ENCODE measurements at places on chromosomes 12 and 14. TPM values are rescaled to one million over a fixed set of nuclear protein-coding genes. Genes with fewer than 3 reads are reported as not detected.

The ESYT1 gene
- total RNA-seq = 32.2 TPM

The RNASE7 gene
- not detected for total RNA-seq

The SLC5A8 gene
- total RNA-seq = 3.1 TPM

The MLEC gene
- total RNA-seq = 46.8 TPM

The OASL gene
- total RNA-seq = 0.18 TPM

The ITGB7 gene
- total RNA-seq = not detected

The SRGAP1 gene
- total RNA-seq = 39.0 TPM

The SCN8A gene
- total RNA-seq = 80.3 TPM

The MSRB3 gene
- total RNA-seq = 7.0 TPM

The SERPINA5 gene
- 0.36 TPM for total RNA-seq

The IL26 gene
- total RNA-seq = not detected

The MDGA2 gene
- 34.9 TPM for total RNA-seq

The BCL2L14 gene
- total RNA-seq = not detected

DNA sequence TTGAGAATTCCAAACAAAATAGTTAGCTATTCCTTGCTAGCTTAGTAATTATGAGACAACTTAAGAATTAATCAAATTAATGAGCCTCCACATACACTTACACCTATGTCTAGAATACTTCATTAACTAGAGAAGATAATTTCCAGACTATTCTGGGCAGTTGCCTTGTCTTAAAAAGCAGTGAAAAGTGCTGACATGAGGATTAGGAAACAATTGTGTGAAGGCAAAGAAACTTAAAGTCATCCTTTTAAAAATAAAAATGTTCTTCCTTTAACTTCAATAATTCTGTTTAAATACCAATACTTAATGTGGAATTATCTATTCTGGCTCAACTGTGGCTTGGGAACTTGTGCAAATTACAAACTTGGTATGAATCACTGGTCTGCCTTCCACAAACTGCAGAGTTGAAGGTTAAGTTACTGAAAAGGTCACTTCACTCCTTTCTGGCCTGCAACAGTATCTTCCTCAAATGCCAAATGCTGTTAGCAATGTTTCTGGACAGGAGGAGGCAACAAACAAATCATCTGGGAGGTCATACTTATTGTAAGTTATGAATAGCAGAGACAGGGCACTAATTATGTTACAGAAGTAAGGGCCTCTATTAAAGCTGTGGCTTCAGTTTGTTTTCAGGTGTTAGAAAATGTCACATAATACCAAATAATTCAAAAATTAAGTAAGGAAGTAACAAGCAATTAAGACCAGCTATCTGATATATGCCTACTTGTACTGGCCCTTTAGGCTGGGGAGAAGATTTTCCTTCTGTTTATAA is 19.2 kb downstream of the PPTC7 start:
- DNase-seq = no peak

DNA sequence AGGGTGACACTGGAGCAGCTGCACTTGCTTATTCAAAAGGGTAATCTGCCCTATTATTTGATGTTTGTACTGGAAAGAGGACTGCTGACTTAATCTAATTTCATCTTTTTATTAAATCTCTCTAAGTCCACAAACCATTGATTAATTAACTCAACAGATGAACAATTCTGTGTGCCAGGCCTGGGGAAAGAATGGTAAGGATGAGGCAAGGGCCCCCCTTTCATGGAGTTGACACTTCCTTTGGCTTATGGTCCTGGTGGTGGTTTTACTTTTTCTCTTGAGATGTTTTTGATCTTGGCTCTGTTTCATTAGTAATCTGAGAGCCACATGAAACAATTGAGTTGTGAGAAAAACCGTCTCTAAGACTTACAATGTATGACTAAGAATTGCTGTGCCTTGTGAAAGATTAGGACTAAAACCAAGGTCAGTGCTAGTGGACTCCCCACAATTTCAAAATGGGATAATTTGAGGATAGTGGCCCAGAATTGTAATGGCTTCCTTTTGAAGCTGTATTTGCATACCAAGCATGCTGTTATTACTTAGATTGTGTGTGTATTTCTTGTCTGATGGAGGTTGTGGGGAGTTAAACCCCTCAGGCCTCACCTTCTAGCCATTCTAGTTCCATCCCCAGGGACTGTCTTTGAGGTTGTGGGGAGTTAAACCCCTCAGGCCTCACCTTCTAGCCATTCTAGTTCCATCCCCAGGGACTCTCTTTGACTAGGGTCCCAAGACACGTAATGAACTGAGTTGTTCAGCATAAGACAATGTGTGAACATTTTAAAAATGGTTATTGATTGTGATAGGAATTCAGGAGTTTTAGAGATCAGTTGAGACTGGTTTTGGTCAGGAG is 52.5 kb upstream of the EVL start:
- no peak for DNase-seq

GRCh38 chr14:40221428-40221827 is 789.2 kb upstream of the FBXO33 start:
- DNase-seq = no peak

DNA sequence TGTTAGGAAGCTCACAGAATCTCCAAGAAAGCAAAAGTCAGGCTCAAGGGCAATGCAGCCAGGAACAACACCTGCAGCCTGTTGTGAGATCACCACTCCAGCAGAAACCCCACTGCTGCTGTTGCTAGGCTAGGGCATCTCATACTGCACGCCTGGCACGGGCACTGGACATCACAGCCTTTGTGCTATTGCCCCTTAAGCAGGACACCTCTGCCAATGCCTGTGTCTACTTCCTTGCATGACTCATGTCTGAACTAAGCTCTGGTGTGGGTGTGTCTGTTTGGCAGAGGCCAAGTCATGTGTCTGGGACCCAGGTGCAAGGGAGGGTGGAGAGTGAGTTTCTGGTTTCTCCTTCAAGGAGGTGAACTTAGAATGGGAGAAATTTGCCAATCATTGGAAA is 10.0 kb upstream of the DDX47 start:
- DNase-seq = no peak

DNA sequence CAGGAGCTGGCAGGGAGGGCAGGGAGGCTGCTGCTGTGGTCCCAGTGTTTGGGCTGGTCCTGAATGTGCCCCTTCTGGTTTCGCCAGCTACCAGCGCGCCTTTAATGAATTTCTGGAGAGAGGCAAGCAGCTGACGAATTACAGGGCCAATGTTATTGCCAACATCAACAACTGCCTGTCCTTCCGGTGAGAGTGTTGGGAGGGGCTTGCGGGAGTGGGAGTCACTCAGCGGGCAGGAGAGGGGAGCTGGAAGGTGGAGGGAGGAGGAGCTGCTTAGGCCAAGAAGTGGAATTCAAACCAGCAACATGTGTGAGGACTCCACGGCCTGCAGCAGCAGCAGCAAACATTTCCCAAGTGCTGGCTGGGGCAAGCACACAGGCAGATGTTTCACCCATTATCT is 7.7 kb downstream of the TNFAIP2 start:
- DNase-seq = no peak

DNA sequence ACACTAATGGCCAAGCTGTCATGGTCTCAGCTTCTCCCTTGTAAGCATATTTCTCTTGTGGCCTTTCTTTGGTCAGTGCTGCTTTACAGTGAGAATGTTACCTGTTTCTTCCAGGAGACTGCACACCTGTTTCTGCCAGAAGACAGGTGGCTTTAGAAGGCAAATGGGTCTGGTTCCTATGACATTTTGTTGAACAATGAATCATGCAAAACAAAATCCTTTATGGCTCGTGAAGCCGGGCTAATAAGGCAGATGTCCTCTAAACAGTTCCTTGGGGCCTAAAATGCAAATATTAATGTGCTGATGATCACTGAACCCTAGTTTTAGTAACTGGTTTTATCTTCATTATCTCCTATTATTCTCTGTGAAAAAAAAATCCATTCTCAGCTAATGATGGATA is 927.6 kb downstream of the GALC start:
- no peak for DNase-seq

DNA sequence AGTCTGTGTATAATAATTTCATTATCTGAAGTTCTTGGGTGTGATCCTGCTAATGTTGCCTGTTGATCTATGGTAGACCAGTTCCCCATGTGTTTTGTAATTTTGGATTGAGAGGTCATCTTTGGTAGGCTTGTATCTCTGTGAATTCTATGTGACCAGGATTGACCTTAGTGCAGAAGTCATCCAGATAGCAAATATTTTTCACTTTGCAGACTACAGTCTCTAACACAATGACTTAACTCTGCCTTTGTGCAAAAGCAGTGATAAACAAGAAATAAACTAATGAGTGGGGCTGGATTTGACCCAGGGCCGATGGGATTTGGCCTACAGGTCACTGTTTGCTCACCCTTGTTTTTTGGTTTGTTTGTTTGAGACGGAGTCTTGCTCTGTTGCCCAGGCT is 144.6 kb upstream of the MYL2 start:
- no peak for DNase-seq

DNA sequence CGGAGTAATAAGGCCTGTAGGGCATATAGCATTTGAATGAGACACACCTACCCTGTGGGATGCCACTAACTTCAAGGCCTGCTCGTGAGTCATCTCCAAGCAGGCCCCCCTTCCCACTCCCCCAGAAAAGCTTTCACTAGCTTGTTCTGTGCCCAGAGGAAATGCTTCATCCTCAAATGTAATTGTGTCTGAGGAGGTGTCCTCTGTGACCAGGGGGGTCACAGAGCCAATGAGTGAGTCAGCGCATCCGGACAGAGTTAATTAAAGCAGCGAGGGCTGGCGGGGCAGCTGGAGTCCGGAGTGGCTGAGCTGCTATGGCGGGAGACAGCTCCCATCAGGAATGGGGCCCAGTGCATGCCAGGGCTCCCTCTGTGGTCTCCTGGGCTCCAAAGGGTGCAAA is 27.0 kb upstream of the ESRRB start:
- no peak for DNase-seq

GRCh38 chr12:82955043-82955442 is 268.3 kb downstream of the TMTC2 start:
- DNase-seq = no peak

DNA sequence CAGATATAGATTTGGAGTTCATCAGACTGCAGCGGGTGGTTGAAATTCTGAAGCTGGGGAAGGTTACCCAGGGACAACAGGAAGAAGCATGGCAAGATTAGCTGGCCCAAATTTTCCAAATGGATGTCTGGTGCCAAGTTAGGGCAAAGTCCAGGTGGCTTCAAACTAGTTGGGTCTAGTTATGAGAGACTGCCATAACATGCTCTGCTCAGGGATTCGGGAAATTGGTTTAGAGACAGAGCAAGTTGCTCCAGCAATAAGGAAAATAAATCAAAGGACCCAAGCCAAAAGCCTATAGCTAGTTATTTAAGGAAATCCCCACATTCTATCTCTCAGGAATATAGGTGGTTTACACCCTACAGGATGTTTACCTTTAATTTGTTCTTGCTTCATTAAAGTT is 125.7 kb upstream of the BTG1 start:
- DNase-seq = no peak

GRCh38 chr12:4908684-4909409 is 858 bp upstream of the KCNA1 start:
- DNase-seq = peak; percentile 70

- DNase-seq = no peak
These were observed 96.1 kb downstream of the DAD1 start for GRCh38 chr14:22492622-22493542.

DNA sequence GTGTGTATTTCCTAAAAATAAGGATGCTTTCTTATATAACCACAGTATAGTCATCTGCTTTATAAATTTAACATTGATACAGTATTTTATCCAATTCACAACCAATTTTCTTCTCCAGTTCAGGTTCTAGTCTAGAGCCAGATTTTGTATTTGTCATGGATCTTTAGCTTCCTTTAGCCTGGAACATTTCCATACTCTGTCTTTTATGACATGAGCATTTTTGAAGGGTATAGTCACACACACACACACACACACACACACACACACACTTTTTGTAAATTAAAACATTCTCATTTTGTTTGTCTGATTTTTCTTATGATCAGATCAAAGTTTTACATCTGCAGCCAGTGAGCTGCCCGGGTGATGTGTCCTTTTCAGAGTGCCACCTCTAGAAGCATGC is 25.4 kb downstream of the CGRRF1 start:
- no peak for DNase-seq

- no peak for DNase-seq
These were observed 288.8 kb downstream of the TMEM132D start for GRCh38 chr12:129615001-129615400.

DNA sequence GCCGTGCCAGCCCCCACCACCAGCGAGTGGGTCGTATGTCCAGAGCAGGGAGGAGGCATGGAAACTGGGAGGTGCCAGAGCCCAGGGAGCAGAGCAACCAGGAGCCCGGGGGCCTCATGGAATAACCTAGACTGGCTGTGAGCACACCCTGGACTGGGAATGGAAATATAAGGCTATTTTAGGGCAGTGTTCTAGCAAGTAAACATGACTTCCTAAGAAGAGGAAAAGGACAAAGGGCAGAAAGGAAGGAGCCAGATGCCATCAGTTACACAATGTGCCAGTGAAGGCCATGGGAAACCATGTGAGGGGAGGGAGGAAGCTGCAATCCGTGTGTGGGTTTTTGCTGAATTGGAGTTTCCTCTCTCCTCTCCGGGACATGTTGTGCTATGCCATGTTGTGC is 18.7 kb upstream of the CPM start:
- DNase-seq = no peak

DNA sequence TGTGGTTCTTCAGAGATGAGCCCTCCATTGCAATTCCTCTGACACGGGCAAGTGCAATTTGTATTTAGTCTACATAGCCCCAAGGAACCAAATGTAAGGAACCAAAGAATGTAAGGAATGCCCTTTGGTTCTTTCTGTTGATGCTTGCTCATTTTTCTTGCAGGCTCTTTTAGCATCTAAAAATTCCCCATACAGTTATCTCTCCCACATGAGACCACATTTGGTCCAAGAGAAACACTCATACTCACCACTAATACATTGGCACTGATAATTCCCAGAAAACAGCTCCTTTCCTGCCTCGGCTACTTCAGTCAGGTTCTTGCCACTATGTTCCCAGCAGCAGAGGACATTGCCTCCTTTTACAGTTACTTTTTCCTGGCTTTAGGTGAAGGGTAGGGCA is 332.6 kb downstream of the AEBP2 start:
- DNase-seq = no peak

DNA sequence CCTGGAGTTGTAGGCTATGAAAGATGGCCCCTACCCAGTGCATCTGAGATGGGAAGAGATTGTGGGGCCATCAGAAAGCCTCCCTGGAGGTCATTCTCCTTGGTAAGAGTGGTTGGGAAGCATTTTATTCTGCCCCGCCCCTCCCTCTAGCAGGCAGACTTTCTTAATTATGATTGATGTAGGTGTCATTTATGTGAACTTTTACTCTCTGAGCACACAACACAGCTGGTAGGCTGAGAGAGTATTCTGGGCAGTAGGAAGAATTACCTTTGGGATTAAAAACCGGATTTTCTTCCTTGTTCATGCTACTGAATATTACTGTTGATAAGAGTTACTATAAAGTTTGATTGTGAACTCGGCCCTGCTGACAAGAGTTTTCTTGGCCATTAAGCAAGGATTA is 266.8 kb downstream of the TTC6 start:
- no peak for DNase-seq
